ENCODE measurements at places on chromosomes 3 and 15.
A peak's percentile ranks its signal among the peaks of the same experiment; 100 is the strongest.

- no peak for DNase-seq
Observed at GRCh38 chr3:127374086-127375010, 86.5 kb upstream of the PRR20G start.

- no peak for DNase-seq
Observed at GRCh38 chr3:101217472-101218245, 102.7 kb downstream of the IMPG2 start.

DNA sequence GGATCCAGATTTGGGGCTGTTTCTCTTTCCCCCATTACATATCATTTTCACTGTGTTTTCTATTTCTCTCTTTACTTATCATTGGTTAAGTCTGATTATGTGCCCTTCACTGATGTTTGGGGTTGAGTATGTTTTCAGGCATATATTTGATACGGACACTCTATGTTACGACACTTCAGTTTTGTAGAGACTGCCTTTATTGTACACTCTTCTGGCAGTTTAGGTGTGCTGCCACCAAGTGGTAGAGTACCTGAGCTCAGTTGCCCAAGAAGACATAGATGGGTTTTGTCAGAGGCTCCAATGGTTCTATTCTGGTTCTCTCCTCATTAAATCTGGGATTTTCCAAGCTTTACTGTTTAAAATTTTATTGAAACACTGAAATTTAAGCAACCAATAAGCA is 255.0 kb upstream of the ROPN1 start:
- DNase-seq: peak; percentile 26

GRCh38 chr15:100169615-100170290 is 172.0 kb downstream of the ADAMTS17 start:
- DNase-seq: no peak

- DNase-seq: no peak
Observed at GRCh38 chr3:193884027-193884426, 251.9 kb upstream of the HES1 start.

- no peak for DNase-seq
Observed at GRCh38 chr15:59245559-59245958, 38.9 kb downstream of the LDHAL6B start.

DNA sequence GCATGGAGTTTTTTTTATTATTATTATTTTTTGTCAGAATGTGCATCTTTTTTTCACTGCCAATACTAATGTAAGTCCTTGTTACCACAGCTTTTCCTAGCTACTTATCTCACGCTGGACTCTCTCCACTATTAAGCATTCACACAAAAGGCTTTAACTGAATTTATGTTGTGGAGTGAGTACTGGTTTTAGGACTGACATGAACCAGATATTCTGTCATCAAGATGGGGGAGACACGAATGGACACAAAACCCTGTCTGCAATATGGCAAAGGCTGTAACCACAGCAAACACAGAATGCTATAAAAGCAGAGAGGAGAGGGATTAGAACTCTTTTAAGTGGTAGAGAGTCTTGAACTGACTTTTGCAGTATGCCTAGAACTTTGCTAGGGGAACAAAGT is 592.2 kb upstream of the TBL1XR1 start:
- no peak for DNase-seq

DNA sequence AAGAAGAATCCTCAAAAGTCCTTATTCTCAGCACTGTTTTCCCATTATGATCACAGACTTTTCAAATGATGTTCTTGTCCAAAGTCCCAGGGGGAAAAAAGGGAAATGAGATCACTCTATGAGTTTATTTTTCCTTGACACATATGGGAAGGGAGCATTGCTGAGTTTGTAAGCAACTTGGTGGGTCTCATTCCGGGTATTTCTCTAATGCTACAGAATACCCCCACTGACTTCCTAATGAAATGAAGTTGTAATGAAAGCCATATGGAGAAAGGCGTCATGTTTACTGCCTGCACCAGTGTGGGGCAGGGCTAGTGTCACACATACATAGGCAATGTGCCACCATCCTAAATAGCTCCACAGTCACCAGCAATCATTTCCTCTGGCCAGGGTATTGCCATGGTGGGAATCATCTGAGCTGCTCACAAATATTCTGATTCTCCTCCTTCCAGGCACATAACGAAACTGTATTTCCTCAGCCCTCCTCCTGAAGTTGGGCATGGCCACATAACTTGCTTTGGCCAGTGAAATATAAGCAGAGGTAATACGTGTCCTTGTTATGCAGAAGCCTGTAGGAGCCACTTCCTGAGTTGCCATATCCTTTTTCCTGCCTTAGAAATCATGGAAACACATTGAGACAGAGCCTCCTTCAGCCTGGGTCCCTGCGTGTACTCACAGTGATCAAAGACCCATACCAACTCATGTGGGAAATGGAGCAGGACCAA is 41.0 kb upstream of the C15orf61 start:
- no peak for DNase-seq

DNA sequence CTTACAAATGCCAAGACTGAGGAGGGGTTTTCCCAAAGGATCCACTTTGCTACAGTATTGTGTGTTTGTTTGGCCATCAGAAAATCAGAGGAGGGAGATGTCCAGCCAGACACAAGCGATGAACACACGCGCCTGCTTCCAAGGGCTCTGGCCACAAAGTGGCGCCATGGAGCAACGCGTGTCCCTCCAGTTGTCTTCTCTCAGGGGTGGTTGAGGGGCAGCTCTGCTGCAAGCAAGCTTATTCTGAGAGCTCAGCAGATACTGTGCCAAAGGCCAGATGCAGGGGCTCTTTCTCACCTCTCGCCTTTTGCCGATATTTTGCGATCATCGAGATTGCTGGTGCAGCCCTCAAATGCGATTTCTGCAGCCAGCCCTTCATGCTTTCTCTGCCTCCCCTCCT is 88.9 kb upstream of the OSBPL11 start:
- no peak for DNase-seq

DNA sequence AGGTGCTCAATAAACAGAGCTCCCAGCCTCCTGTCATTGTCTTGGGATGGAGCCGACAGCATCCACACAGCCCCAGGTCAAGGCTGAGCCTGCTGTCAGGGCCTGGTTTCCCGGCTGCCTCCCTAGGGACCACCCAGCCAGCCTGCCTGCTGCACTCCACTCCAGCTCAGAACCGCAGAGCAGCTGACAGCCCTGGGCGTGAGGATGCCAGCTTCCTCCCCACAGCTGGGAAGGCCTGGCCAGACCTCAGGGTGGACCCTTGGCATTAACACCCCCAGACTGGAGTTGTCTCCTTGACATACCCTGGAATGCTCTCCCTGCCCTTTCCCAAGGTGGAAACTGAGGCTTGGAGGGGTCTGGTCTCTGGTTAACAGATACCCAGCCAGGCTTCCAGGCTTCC is 112.0 kb downstream of the WNT7A start:
- no peak for DNase-seq

DNA sequence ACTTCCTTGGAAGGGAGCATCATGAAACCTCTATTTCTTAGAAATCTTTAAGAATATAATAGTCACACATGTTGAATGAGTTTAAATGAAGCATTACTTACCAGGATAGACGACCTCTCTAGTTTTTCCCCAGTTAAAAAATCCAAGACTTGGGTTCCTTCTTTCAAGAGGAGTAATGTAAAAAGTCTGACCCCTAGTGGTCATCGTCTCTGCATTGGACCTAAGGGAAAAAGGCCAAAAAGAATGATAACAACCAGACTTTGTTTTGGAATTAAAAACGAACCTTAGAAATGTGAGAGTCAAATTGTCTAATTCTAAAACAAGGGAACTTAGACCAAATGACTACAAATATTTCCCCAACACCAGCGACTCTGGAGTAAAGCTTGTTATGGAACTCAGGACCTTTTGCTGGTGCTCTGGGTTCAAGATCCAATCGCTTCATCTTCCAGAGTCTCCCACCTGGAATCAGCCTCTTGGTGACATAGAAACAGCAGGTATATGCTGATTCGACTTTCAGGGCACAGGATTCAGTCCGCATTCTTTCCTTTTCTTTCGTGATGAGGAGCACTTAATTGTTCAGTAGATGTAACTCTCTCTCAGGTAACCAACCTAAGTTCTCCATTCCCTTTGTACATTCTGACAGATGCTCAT is 214.8 kb upstream of the TPRG1 start:
- no peak for DNase-seq

DNA sequence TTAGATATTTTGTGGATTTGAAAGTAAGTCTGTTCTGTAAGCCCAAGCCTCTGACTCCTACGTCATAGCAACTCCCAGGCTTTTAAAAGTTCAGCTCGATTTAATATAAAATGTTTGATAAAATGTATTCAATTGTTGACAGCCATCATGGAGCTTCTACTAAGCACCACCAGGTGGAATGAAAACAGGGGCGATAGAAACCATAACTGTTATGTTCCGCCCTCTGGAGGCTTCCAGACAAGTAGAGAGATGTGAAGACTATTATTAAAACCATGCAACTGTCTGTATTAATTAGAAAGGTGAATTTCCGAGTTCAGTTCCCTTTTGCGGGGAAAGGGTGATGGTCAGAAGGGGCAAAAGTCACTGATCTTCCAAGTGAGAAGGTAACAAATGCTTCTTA is 292.2 kb downstream of the NR2F2 start:
- no peak for DNase-seq

DNA sequence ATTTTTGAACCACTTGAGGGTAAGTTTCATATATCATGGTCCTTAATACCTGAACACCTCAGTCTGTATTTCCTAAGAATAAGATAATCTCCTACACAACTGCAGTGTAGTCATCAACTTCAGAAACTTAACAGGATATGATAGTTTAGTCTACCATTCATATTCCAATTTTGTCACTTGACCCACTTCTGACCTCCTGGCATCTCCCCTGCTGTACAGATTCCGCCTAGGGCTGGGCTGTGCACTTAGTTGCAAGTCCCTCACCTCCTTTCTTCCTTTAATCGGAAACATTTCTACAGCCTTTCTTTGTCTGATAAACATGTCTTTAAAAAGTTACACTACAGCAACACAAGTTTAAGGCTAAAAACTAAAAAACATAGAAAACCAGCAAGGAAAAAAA is 218.4 kb upstream of the SLCO3A1 start:
- DNase-seq: no peak

- no peak for DNase-seq
Observed at GRCh38 chr3:62241279-62241678, 132.1 kb downstream of the FEZF2 start.

DNA sequence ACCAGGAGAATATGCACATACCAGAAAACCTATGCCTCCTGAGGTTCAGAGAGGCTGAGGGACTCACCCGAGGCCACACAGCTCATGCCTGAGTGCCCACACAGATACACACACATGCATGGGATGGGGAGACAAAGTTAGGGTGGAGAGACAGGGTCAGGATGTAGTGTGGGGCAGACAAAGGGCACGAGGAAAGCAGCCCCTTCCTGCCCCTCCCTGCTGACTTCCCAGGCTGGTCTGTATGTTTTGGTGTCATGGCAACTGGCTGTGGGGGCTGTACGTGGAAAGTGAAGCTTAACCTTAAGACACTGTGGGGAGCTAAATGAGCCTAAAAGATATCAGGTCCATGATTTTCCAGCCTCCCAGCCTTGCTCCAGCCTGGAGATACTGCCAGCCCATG is 57.8 kb downstream of the EPHB3 start:
- DNase-seq: no peak

GRCh38 chr3:153209596-153209995 is 47.6 kb downstream of the RAP2B start:
- no peak for DNase-seq

DNA sequence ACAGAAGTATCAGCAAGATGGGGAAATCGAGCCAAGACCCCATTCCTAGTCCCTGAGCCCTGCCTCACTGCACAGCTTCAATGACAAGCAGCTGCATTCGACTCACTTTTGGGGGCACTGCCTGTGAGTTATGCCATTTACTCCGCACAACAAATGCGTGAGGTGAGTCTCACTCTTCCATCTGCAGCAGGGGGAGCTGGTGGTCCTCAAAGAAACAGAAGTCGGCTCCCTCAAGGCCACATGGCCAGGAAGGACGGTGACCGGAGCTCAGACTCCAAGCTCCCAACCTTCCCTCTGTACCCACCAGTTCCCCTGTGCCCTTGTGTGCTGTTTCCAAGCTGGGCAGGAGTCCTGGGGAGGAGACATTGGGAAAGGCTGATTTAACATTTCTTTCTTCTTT is 127.7 kb upstream of the IQSEC1 start:
- no peak for DNase-seq

- DNase-seq: no peak
Observed at GRCh38 chr3:64568895-64569517, 118.8 kb downstream of the ADAMTS9 start.

- DNase-seq: peak; percentile 33
Observed at GRCh38 chr3:71305231-71306206, 278.0 kb downstream of the FOXP1 start.

DNA sequence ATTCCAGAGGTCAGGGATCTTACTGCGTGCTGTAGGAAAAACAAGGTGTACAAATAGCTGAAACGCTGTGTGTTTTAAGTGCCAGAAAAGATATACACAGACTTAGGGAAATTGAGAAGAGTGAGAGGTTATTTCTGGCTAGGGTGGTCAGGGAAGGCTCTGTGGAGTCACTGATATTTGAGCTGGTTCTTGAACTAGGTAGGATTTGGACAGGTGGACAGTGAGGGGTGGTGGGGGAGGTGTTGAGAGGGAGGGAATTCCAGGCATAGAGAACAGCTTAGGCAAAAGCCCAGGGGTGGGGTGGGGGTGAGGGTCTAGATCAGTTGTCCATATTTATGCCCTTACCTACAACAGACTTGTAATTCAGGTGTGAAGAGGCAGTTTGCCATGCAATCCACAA is 7.0 kb downstream of the SEMA6D start:
- no peak for DNase-seq

GRCh38 chr15:49036650-49037545 is 9.3 kb downstream of the SECISBP2L start:
- DNase-seq: no peak

- DNase-seq: no peak
Observed at GRCh38 chr3:3074551-3075257, 35.5 kb downstream of the IL5RA start.

DNA sequence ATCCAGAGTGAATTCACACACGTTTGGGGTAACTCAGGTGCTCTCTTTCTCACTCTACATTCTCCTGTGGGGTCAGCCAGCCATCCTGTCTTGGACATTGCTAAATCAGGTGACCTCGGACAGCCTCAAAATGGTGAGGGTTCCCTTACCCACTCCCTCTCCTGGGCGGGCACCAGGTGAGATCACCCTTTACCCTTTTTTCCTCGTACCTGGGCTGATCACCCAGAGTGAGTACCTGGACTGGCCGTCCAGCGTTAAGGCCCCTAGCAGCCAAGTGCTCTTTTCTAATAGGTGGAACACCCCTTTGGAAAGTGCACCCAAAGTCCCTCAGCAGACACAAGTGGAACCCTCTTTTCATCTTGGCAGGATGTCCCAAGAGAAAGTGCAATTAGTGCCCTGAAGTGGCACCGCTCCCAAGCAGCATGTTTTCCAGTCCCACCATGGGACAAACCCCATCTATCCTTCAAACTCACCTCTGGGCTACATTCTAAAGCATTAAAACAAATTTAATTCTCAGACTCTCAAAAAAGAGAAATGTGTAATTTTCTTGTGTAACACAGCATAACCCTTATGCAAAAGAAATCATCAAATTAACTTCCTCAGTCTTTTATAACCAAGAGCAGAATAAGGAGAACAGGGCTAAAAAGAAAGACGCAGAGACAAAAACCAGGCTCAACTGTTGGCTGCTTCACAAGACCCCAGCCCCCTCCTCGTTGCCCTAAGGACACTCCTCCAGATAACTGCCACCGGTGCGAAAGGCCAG is 20.7 kb downstream of the TRANK1 start:
- no peak for DNase-seq
